Ascending aorta (tissue), 2 donors: ENCODE measurements at places on chromosomes 3 and 15. TPM values are rescaled to one million over a fixed set of nuclear protein-coding genes. Genes with fewer than 3 reads are reported as not detected.

DNA sequence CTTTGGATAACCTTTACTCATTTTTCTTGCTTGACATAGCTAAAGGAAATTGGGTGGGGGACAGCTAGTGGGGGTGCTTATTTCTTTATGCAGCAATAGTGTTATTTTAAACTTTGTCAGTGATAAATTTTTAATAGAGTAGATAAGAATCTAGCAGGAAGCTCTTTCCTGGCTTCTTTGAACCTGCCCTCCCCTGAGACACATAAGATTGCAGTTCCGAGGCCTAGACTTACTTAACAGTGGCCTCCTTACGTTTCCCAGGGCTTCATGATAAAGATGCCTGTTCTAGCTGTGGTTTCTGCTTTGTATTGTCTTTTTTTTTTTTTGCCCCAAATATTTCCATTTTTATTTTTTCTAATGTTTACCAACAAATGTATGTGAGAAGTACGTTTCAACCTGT, 170.1 kb downstream of the VPS8 start:
- DNase-seq, result no peak

DNA sequence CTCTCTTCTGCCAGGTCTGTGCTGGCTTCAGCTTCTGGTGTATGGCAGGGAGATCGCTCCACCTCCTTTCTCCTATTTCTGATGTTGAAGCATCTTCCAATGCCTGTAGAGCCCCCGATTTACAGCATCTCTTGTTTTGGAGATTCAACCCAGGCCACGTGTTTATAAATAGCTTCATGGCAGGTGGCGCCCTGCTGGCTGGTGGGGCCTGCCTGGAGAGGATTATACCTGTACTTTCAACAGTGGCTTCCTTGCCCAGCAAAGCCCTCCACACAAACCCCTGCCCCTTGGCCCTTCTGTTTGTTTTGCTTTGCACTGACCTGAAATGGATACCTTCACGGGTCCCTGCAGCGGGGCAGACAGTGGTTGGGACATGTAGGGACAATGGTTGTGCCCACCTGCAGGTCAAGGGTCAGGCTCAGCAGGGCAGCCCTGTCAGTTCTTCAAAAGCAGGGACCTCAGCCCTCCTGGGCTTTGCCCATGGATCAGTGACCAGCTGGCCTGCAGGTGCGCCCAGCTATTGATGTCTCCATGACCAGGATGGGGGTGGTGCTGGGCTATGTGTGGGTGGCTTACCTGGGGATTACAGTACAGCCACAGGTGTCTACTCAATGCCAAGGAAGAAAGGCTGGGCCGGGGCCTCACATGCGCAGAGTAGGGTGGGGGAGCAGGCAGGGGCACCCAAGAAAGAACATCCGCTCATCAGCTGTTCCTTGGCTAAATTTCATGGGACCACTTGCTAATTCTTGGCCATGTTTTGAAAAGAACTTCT, 112.7 kb upstream of the PRR23C start:
- no peak for DNase-seq

DNA sequence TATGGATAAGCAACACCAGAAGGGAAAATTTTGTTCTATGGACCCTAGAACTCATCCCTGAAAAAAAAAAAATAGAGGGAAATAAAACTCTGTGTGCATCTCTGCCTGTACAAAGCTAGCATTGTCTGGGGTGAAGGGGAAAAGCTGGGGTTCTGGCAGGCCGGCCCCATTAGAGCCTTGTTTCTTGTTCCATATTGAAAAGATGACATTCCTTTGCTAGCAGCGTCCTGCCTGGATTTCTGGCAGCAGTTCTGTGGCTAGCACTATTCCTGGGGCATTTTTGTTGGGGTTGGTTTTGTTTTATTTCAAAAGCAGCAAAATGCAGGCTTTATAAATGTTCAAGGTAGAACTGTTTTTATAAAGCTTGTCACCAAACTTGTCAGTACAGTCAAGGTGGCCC, 45.2 kb downstream of the RARB start:
- DNase-seq, result no peak

- DNase-seq, result no peak
These were observed 25.3 kb upstream of the SLTM start for GRCh38 chr15:58958811-58959210.

DNA sequence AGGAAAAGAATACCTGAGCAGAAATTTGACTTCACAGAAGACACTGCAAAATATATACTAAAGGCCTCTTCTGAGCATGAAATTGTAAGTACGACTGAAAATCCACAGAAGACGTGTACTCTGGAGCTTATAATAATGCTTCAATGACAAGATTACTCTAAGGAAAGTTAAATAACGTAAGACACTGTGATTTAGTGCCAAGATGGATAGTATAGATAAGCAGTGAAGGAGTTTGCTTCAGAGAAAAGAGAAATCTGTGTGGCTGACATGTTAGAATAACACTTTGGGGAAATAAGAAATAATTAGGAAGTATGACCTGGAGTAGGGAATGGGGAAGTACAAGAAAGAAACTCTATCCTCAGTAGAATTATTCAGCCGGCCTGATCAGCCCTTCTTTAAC, 28.9 kb downstream of the ALDH1A2 start:
- no peak for DNase-seq

Gene GOLGA6L24
- 0.11 TPM for total RNA-seq

Gene DPPA2
- total RNA-seq, result not detected

Gene SAMMSON
- total RNA-seq, result 2.2 TPM
